ENCODE measurements at places on chromosomes 6 and 20. TPM values are rescaled to one million over a fixed set of nuclear protein-coding genes. Genes with fewer than 3 reads are reported as not detected.

GRCh38 chr6:147407571-147407970 is 100.9 kb upstream of the SAMD5 start:
- no peak for DNase-seq
- no peaks in the 10 kb centered on the region for H3K27me3 ChIP-seq
- no peaks in the 10 kb centered on the region for H3K4me1 ChIP-seq
- no peak overlapping the region for H3K4me3 ChIP-seq
- H3K27ac ChIP-seq, result no peak overlapping the region
- H3K36me3 ChIP-seq, result no peaks in the 10 kb centered on the region

Gene SHLD1
- total RNA-seq, result 4.2 TPM

DNA sequence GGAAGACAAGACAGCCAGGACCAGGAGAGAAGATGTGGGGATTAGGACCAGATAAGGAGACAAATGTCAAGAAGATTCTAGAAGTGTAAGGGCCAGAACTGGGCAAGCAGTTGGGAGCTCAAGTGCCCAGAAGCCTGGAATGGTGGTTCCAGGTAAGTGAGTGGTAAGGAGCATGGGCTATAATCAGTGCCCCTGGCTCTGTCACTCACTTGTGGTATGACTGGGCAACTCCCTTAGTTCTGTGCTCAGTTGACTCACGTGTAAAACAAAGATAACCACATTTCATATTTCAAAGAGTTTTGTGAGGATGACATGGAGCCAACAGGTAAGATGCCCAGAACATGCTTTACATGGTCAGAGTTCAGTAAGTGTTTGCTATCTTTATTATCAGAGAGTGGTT is 11.2 kb downstream of the CCDC167 start:
- no peak for DNase-seq
- H3K4me1 ChIP-seq, result peaks cover 15% of the 10 kb centered on the region
- no peak overlapping the region for H3K27ac ChIP-seq
- no peak overlapping the region for H3K4me3 ChIP-seq

DNA sequence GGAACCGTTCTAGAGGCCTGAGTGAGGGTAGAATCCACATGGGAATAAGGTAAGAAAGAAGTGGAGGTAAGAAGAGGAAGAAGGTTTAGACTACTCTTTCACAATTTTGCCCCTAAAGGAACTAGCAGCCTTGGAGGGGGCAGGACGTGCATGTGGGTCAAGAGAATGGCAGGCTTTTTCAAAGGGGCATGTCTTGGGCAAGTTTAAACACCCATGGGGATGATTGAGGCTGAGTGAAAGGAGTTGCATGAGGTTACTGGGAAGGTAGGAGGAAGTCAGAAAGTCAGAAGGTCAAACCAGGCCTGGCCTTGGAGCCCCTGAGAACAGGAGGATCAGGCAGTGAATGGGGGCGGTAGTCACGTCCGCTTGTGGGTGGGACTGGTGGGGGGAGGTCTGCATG is 10.2 kb downstream of the ADA start:
- peak overlapping the region; percentile 89 for H3K27ac ChIP-seq
- no peaks in the 10 kb centered on the region for H3K27me3 ChIP-seq
- DNase-seq, result no peak
- H3K4me3 ChIP-seq, result no peak overlapping the region
- peaks cover 51% of the 10 kb centered on the region for H3K4me1 ChIP-seq

Gene CLVS2
- not detected for total RNA-seq

Measured in HFFc6 (cell line).